ENCODE measurements at places on chromosomes 12 and 14. TPM values are rescaled to one million over a fixed set of nuclear protein-coding genes. Genes with fewer than 3 reads are reported as not detected.

DNA sequence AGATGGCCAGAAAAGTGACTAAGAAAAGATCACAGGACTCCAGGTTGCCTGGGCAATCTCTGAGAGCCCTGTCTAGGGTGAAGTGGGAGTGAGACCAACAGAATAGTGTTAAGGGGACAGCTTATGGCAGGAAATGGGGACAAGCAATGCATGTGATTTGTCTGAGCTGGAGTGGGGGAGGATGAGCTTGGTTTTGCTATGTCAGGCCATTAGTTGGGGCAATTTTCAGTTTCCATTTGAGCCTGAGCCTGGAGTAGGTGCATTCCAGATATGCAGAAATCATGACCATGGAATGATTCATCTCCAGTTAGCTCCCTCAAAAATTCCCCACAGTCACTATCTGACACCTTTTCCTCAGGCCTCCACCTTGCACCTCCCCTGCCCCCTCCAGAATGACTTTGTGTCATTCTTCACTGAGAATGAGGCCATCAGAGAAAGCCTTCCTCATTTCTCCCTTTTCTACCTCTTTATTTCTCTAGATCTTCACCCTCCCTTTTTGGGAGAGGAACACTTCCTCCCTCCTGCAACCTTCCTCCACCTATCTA, 150.9 kb upstream of the PLEKHG7 start:
- H3K4me1 ChIP-seq, result peaks cover 15% of the 10 kb centered on the region
- no peak overlapping the region for H3K27ac ChIP-seq
- H3K27me3 ChIP-seq, result no peaks in the 10 kb centered on the region
- no peak overlapping the region for H3K4me3 ChIP-seq

GRCh38 chr12:51953864-51954263, 2.4 kb downstream of the ACVR1B start:
- peak overlapping the region; percentile 96 for H3K4me3 ChIP-seq
- H3K27me3 ChIP-seq, result no peaks in the 10 kb centered on the region
- H3K36me3 ChIP-seq, result no peaks in the 10 kb centered on the region
- peaks cover 49% of the 10 kb centered on the region for H3K4me1 ChIP-seq

- H3K4me3 ChIP-seq, result no peak overlapping the region
- H3K27me3 ChIP-seq, result no peaks in the 10 kb centered on the region
- H3K4me1 ChIP-seq, result peaks cover 47% of the 10 kb centered on the region
- no peak overlapping the region for H3K27ac ChIP-seq
- no peak for DNase-seq
- peaks cover 15% of the 10 kb centered on the region for H3K36me3 ChIP-seq
Observed at GRCh38 chr14:76775695-76776427, 14.6 kb downstream of the VASH1 start.

DNA sequence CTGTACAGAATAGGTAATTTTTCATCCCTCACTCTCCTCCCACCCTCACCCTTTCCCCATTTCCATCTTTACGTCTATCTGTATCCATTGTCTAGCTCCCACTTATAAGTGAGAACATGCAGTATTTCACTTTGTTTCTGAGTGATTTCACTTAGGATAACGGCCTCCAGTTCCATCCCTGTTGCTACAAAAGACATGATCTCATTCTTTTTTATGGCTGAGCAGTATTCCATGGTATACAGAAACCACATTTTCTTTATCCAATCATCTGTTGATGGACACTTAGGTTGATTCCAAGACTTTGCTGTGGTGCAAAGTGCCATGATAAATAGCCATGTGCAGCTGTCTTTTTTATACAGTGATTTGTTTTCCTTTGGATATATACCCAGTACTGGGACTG, 16.4 kb downstream of the EEA1 start:
- no peaks in the 10 kb centered on the region for H3K27me3 ChIP-seq
- no peak overlapping the region for H3K27ac ChIP-seq
- H3K4me1 ChIP-seq, result peaks cover 7% of the 10 kb centered on the region
- no peak overlapping the region for H3K4me3 ChIP-seq
- H3K36me3 ChIP-seq, result no peaks in the 10 kb centered on the region
- DNase-seq, result no peak

Gene LBHD2
- not detected for total RNA-seq

GRCh38 chr12:93895089-93895445, 217.9 kb downstream of the CRADD start:
- H3K4me3 ChIP-seq, result no peak overlapping the region
- DNase-seq, result no peak
- no peaks in the 10 kb centered on the region for H3K27me3 ChIP-seq
- peak overlapping the region; percentile 51 for H3K27ac ChIP-seq

DNA sequence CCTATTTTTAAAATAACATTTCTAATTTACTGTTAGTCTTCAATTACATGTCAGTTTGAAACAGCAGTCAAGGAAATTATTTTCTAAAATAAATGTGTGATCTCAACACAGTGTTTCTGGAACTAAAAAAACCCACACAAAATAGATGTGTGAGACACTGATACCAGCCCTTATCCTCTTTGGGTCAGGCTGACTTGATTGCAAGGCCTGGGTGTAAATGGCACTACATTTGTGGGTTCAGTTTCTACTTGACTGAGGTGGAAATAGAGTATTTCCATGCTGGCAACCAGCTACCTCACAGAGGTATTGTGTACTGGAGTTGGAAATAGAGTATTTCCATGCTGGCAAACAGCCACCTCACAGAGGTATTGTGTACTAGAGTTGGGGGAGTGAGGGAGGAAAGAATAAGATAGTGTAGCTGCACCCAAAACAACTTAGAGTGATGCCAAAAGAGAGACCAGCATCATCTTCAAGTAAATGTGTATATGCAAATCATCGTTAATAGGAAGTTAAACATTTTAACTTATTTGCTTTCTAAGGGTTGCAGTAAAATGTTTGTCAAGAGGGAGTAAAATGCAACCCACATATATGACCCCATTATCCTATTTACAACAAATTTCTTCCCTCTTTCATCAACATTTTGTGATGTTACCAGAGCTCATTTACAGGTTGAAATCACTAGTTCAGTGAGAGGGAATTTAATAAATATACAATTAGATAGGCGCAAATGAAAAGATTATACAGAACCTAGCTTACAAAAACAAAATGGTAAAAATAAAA, 10.7 kb upstream of the LYZ start:
- peak overlapping the region; percentile 39 for H3K27ac ChIP-seq
- peaks cover 51% of the 10 kb centered on the region for H3K4me1 ChIP-seq
- no peak overlapping the region for H3K4me3 ChIP-seq

DNA sequence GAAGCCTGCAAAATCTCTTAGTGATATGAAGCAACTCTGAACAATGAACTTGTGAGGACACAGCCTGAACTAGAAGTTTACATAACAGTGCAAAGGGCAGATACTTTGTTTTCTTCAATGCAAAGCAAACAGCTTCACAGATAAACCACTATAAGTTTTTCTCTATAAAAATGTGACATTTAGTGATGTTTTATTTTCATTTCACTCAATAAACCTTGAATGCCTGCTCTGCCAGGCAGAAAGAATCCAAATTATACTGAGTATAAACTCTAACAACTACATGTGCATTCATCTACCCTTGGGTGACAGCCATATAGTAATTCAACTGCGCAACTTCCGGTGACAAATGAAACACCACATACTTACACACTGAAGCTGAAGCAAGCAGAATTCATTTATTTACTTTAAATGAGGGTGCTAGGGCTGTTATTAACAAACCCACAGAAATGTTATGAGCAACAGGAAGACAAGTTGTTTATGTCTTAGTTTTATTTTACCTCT, 10.3 kb downstream of the DCP1B start:
- peak overlapping the region; percentile 51 for H3K27ac ChIP-seq
- H3K4me1 ChIP-seq, result peaks cover 17% of the 10 kb centered on the region
- H3K36me3 ChIP-seq, result peaks cover 54% of the 10 kb centered on the region

GRCh38 chr14:50357753-50358395, 38.8 kb downstream of the CDKL1 start:
- no peak overlapping the region for H3K4me3 ChIP-seq
- no peaks in the 10 kb centered on the region for H3K4me1 ChIP-seq
- DNase-seq, result no peak
- H3K27me3 ChIP-seq, result no peaks in the 10 kb centered on the region
- no peak overlapping the region for H3K27ac ChIP-seq

GRCh38 chr12:70400124-70400523, 34.0 kb downstream of the KCNMB4 start:
- H3K4me1 ChIP-seq, result no peaks in the 10 kb centered on the region
- H3K27me3 ChIP-seq, result no peaks in the 10 kb centered on the region
- no peaks in the 10 kb centered on the region for H3K36me3 ChIP-seq
- no peak overlapping the region for H3K27ac ChIP-seq
- H3K4me3 ChIP-seq, result no peak overlapping the region

Gene RNASE7
- total RNA-seq, result not detected

Gene MIS18BP1
- 48.3 TPM for total RNA-seq

DNA sequence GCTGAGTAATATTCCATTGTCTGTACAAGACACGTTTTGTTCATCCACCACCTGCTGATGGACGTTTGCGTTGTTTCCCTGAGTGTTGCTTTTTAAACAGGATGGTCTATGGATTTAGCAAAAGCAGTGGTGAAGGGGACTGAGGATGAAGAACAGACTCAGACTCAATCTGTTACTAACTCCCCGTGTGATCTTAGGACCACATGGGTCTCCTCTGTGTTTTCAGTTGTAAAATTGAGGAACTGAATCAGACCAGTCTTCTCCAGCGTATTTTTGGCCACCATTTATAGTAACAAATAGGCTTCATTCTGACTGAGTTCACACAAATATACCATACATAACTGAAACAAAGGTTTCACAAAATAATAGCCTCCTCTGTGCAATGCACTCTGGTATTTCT, 85.6 kb downstream of the FOXN3 start:
- H3K36me3 ChIP-seq, result no peaks in the 10 kb centered on the region
- H3K4me3 ChIP-seq, result no peak overlapping the region
- no peak overlapping the region for H3K27ac ChIP-seq
- no peaks in the 10 kb centered on the region for H3K4me1 ChIP-seq
- H3K27me3 ChIP-seq, result no peaks in the 10 kb centered on the region

DNA sequence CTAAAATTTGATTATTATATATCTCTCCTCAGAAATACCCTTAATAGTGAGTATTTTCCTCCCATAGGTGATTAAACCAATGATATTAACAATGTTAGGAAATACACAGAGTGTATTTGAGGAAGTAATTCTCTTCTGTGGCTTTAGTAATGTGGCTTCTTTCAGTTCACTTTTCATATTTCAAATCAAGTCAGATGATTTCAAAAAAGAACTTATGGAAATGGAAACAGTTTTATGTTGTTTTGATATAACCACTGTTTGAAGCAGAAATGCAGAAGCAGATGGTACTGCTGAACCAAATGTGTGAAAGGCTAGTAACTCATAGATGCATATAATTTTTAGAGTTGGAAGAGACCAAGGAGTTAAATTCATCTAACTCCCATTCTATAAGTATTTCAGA, 1.9 kb upstream of the GPR33 start:
- no peaks in the 10 kb centered on the region for H3K27me3 ChIP-seq
- H3K4me1 ChIP-seq, result peaks cover 6% of the 10 kb centered on the region
- no peak overlapping the region for H3K4me3 ChIP-seq

DNA sequence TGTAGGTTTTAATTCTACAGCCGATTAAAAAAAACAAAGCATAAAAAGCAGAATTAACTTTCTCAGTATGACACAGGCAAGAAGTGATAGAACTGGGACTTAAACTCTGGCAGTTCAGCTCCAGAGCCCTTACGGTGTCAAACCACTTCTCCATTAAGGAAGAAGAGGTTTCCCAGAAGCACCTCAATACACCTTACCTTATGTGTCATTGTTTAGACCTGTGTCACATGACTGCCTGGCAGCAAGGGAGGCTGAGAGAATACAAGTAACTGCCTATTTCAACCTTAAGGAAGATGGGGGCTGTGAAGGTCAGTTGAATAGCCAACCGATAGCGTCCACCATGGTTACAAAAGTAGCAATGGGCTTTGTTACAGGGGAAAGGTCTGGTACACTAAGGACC, 54.6 kb upstream of the ARHGAP5 start:
- DNase-seq, result no peak
- H3K36me3 ChIP-seq, result no peaks in the 10 kb centered on the region
- no peaks in the 10 kb centered on the region for H3K4me1 ChIP-seq
- H3K27me3 ChIP-seq, result no peaks in the 10 kb centered on the region
- H3K27ac ChIP-seq, result peak overlapping the region; percentile 9

Gene PLEKHD1
- 0.47 TPM for total RNA-seq

Gene CMA1
- total RNA-seq, result 2.4 TPM

DNA sequence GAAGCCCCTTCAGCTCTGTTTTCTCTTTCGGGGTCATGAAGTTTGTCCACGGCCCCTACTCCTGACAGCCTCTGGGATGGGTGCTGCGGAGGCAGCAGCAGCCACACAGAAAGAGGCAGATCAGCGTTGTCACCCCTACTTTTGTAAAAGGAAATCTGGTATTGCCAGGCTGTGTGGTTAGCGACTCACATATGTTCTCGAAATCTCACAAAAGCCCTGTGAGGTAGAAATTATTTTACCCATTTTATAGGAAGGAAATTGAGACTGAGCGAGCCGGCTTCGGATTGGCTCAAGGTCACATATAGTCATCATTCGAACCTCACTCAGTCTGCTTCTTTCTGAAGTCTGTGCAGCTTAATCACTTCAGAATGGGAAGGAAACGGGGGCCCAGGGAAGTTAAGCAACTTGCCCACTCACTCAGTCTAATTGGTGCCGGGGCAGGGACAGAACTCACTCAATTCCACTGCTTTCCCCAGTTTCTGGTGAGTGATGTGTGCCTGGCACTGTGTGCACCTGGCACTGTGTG, 1.1 kb upstream of the CKAP4 start:
- H3K27me3 ChIP-seq, result no peaks in the 10 kb centered on the region
- H3K4me3 ChIP-seq, result peak overlapping the region; percentile 87
- H3K4me1 ChIP-seq, result peaks cover 44% of the 10 kb centered on the region
- DNase-seq, result peak; percentile 57
- peak overlapping the region; percentile 98 for H3K27ac ChIP-seq

Gene CACNA1C
- total RNA-seq, result 8.4 TPM

DNA sequence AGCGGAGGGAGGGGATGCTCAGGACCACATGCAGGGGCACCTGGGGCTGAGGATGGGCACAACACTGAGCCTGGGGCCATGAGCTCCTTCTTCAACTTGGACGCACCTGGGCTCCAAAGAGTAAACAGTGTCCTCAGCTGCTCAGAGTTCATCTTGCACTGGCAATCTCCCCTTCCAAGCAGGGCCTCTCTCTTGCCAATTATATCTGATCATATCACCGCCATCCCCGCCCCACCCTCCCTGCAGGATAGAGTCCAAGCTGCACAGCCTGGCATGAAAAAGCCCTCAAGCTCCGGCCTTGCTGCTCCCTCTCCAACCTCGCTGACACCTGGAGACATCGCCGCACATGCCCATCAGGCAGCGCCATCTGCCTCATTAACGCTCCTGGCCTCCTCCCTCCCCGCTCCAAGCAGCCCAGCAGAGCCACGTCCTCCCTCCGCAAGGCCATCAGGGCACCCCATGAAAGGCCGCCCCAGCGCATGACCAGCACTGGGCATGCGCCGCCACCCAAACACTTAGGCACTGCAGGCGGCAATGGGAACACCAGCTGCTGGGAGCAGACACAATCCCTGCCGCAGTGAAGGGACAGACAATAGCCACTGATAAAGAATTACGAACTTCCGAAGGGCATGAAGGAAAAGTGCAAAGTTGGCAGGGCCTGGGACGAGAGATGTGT, 88.8 kb downstream of the CHGA start:
- DNase-seq, result no peak
- H3K4me3 ChIP-seq, result no peak overlapping the region
- peaks cover 54% of the 10 kb centered on the region for H3K4me1 ChIP-seq
- H3K27ac ChIP-seq, result no peak overlapping the region
- H3K27me3 ChIP-seq, result no peaks in the 10 kb centered on the region
- H3K36me3 ChIP-seq, result peaks cover 15% of the 10 kb centered on the region

Data from lower lobe of right lung (tissue), 2 donors.